ENCODE measurements at places on chromosomes 5 and 9.

DNA sequence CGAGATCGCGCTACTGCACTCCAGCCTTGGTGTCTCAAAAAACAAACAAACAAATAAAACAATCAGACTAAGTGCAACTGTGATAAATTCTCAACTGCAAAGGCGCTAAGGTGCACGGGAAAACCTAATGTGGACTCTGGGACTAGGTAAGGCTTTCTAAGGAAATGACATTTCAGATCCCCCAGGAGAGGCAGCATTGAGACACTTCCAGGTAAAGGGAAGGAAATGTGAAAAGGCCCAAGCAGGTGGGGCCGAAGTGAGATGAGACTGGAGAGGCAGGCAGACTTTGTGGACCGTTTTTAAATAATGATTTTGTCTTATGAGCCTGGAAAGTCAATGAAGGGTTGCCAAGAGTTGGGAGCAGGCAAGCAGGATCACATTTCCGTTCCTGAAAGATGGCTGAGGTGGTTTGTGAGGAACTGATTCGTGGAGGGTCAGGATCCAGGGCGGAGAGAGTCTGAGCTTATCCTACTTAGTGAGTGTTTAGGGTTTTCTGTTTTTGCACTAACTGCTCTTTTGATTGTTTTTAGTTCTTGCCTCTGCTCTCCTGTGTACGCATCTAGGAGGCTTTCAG lies 2.0 kb upstream of the APBA1 start:
- peak overlapping the region; percentile 9 for H3K4me3 ChIP-seq
- no peaks in the 10 kb centered on the region for H3K27me3 ChIP-seq
- peaks cover 14% of the 10 kb centered on the region for H3K36me3 ChIP-seq
- no peak for DNase-seq

DNA sequence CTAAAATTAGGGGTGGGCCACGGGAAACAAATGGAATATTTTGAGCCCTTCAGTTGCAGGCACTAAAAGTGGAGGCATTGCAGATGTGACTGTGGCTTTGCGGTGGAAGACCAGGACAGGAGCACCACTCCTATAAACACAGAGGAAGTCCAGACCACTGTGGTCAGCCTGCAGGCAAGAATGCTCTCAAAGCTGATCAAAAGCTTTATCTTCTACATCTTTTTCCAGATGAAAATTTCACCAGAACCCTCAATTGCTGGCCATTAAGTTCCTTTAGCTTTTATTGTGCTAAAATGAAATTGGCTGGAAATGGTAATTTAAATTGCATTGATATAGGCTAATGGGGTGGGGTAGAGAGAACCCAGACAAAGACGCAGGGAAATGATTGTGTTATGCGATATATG lies 208.8 kb downstream of the ERCC6L2 start:
- no peak overlapping the region for H3K27ac ChIP-seq
- no peak overlapping the region for H3K4me3 ChIP-seq
- peaks cover 18% of the 10 kb centered on the region for H3K4me1 ChIP-seq
- peaks cover 58% of the 10 kb centered on the region for H3K27me3 ChIP-seq

GRCh38 chr9:106963684-106964083 lies 100.7 kb downstream of the ZNF462 start:
- peaks cover 19% of the 10 kb centered on the region for H3K4me1 ChIP-seq
- no peak for DNase-seq
- H3K36me3 ChIP-seq = no peaks in the 10 kb centered on the region
- no peak overlapping the region for H3K4me3 ChIP-seq

GRCh38 chr9:86795823-86796553 lies 151.3 kb downstream of the GAS1 start:
- peaks cover 11% of the 10 kb centered on the region for H3K4me1 ChIP-seq
- H3K27ac ChIP-seq = no peak overlapping the region
- H3K27me3 ChIP-seq = no peaks in the 10 kb centered on the region
- no peak overlapping the region for H3K4me3 ChIP-seq
- DNase-seq = no peak
- no peaks in the 10 kb centered on the region for H3K36me3 ChIP-seq

GRCh38 chr5:138275379-138275782 lies 960 bp upstream of the GFRA3 start:
- peak; percentile 2 for DNase-seq
- peaks cover 5% of the 10 kb centered on the region for H3K36me3 ChIP-seq
- peaks cover 35% of the 10 kb centered on the region for H3K27me3 ChIP-seq
- H3K4me3 ChIP-seq = no peak overlapping the region
- H3K27ac ChIP-seq = no peak overlapping the region
- H3K4me1 ChIP-seq = peaks cover 8% of the 10 kb centered on the region

DNA sequence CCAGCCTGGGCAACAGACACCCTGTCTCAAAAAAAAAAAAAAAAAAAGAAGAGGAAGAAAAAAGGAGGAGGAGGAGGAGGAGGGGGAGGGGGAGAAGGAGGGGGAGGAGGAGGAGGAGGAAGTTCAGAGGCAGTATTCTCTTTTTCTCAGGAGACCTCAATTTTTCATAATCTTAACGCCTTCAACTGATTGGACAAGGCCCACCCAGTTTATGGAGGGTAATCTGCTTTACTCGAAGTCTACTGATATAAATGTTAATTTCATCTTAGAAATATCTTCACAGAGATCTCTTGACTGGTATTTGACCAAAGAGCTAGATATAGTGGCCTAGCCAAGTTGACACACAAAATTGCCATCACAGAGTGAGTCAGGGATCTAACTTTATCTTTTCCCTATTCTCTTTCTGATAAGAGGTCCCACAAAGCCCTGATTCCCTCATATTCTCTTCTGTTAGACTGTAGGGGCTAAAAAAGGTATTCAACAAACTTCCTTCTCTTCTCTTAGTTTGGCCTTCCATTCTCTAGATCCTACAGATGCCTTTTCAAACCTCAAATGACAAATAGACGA lies 115.5 kb upstream of the ABCA1 start:
- H3K27me3 ChIP-seq = no peaks in the 10 kb centered on the region
- H3K4me1 ChIP-seq = peaks cover 12% of the 10 kb centered on the region
- no peak overlapping the region for H3K27ac ChIP-seq
- no peak for DNase-seq
- no peak overlapping the region for H3K4me3 ChIP-seq
- H3K36me3 ChIP-seq = no peaks in the 10 kb centered on the region

DNA sequence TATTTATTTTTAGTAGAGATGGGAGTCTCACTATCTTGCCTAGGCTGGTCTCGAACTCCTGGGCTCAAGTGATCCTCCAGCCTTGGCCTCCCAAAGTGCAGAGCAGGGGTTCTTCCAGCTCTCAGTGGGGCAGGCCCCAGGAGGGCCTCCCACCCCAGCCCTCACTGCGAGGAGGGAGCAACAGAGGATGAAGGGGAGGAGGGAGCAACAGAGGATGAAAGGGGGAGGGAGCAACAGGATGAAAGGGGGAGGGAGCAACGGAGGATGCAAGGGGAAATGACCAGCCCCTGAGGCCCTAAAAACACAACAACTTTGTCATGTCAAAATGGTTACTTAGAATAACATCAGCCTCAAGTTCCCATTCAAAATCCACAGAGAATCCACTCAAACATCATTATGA lies 10.0 kb downstream of the TRIM14 start:
- H3K4me3 ChIP-seq = no peak overlapping the region
- no peaks in the 10 kb centered on the region for H3K27me3 ChIP-seq
- no peaks in the 10 kb centered on the region for H3K4me1 ChIP-seq

DNA sequence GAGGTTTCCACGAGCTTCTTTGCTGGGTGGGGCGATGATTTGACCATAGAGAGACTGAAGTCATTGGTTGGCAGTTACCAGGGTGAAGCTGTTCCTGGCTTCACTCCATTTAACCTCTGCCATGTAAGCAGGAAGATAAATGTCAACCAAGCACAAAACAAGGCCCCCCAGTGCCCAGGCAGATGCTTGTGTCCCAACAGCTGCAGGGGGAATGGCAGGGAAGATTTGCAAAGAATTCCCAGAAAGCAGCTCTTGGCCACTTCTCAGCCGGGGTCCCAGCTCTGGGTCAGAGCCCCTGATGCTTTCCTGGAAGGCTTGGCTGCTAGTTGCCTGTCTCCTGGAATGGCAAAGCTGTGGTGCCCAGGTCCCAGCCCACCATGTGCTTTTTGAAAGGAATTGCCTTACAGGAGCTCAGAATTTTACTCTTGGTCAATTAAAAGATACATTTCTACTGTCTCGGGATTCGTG lies 383.4 kb downstream of the ENC1 start:
- peak overlapping the region; percentile 22 for H3K4me3 ChIP-seq
- no peaks in the 10 kb centered on the region for H3K36me3 ChIP-seq
- H3K27ac ChIP-seq = peak overlapping the region; percentile 83
- no peak for DNase-seq
- H3K27me3 ChIP-seq = no peaks in the 10 kb centered on the region

- no peaks in the 10 kb centered on the region for H3K4me1 ChIP-seq
- DNase-seq = peak; percentile 36
- no peaks in the 10 kb centered on the region for H3K36me3 ChIP-seq
- H3K27ac ChIP-seq = no peak overlapping the region
- H3K27me3 ChIP-seq = no peaks in the 10 kb centered on the region
These were observed 25.3 kb upstream of the PPP1R2B start for GRCh38 chr5:156824800-156825199.

DNA sequence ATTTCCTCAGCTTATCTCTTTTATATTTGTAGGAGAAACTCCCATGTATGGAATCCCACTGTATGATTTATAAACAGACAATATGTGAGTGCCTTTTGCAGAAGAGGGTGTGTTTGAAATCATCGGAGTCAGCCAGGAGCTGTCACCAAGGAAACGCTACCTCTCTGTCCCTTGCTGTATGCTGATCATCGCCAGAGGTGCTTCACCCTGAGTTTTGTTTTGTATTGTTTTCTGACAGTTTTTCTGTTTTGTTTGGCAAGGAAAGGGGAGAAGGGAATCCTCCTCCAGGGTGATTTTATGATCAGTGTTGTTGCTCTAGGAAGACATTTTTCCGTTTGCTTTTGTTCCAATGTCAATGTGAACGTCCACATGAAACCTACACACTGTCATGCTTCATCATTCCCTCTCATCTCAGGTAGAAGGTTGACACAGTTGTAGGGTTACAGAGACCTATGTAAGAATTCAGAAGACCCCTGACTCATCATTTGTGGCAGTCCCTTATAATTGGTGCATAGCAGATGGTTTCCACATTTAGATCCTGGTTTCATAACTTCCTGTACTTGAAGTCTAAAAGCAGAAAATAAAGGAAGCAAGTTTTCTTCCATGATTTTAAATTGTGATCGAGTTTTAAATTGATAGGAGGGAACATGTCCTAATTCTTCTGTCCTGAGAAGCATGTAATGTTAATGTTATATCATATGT lies 18.0 kb upstream of the CTSL start:
- no peak overlapping the region for H3K27ac ChIP-seq
- no peak for DNase-seq
- H3K36me3 ChIP-seq = peaks cover 27% of the 10 kb centered on the region
- H3K4me3 ChIP-seq = no peak overlapping the region
- H3K27me3 ChIP-seq = no peaks in the 10 kb centered on the region
- peaks cover 6% of the 10 kb centered on the region for H3K4me1 ChIP-seq

GRCh38 chr9:98523231-98523901 lies 185.4 kb downstream of the GABBR2 start:
- no peak overlapping the region for H3K27ac ChIP-seq
- H3K27me3 ChIP-seq = peaks cover 82% of the 10 kb centered on the region
- H3K4me3 ChIP-seq = no peak overlapping the region

DNA sequence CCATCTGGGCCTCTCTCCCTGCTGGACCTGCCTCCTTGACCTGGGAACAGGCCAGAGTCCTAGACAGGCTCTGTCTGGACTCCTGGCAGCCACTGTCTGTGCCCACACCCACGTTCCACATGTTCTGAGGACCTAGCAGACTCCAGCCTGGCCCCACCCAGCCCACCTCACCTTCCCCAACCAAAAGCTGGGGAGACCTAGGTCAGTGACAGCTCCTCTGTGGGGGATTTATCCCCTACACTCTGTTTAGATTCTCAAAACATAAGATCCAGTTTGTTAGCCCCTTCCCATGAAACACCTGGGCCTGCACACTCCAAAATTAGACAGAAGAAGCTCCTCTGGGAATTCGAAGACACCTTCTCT lies 59.8 kb upstream of the ADAMTS2 start:
- no peaks in the 10 kb centered on the region for H3K36me3 ChIP-seq
- H3K27me3 ChIP-seq = no peaks in the 10 kb centered on the region
- no peak overlapping the region for H3K27ac ChIP-seq
- no peaks in the 10 kb centered on the region for H3K4me1 ChIP-seq
- DNase-seq = no peak
- H3K4me3 ChIP-seq = no peak overlapping the region

GRCh38 chr5:128082551-128083032 lies 974 bp upstream of the SLC12A2 start:
- DNase-seq = no peak
- peaks cover 78% of the 10 kb centered on the region for H3K36me3 ChIP-seq
- peak overlapping the region; percentile 91 for H3K4me3 ChIP-seq

DNA sequence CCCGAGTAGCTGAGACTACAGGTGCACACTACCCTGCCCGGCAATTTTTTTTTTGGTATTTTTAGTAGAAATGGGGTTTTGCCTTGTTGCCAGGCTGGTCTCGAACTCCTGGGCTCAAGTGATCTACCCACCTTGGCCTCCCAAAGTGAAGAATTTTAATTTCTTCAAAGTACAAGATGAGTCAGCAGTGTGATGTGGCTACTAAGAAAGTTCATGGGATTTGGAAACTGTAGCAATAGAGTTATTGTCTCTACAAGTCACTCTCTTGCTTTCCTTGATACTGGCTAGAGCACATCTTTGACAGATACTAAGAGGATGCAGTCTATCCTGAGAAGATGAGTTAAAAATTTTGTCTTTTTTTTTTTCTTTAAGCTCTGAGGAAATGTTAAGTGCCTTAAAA lies 1.6 kb downstream of the CREB3 start:
- H3K27ac ChIP-seq = no peak overlapping the region
- DNase-seq = no peak
- no peaks in the 10 kb centered on the region for H3K27me3 ChIP-seq

- DNase-seq = no peak
- no peaks in the 10 kb centered on the region for H3K36me3 ChIP-seq
- H3K4me3 ChIP-seq = no peak overlapping the region
- H3K27me3 ChIP-seq = peaks cover 61% of the 10 kb centered on the region
These were observed 125.2 kb downstream of the FSTL4 start for GRCh38 chr5:133487093-133487492.

DNA sequence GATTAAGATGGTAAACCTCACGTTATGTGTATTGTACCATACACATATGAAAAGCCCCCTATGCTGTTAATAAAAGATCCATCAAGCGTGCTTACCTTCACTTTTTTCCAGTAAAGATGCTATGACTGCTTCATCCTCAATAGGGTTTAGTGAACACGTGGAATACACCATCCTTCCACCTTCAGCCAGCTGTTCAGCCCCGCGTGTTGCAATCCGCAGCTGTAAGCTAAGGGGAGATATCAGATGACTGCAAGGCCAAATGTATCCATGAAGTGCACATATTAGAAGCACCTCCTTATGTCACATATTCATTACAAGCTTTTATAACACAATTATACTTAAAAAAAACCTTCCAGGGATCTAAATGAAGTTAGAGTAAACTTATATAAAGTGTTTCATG lies 16.2 kb downstream of the NSUN2 start:
- H3K27ac ChIP-seq = no peak overlapping the region
- H3K36me3 ChIP-seq = peaks cover 43% of the 10 kb centered on the region
- no peak overlapping the region for H3K4me3 ChIP-seq
- no peak for DNase-seq

DNA sequence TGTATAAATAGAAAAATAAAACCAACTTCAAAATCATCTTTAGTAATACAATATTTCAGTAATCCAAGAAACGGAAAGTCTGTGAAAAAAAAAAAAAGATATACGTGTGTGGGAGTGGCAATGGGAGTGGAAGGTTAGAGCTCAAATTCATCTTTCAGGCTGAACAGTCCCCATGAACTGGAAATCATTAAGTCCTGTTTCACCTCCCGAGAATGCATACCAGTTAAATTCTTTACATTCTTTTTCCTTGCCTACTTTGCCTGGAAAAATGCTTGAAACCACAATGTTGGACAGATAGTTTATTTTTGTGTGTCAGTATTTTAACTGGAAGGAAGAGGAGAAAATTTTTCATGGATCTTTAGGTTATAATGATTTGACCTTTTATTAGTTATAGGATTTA lies 166.8 kb downstream of the MUSK start:
- H3K4me3 ChIP-seq = no peak overlapping the region
- no peaks in the 10 kb centered on the region for H3K27me3 ChIP-seq
- H3K4me1 ChIP-seq = peaks cover 29% of the 10 kb centered on the region
- DNase-seq = no peak
- no peak overlapping the region for H3K27ac ChIP-seq

All from Calu3 (cell line).